ENCODE measurements at places on chromosomes 13 and 19.

DNA sequence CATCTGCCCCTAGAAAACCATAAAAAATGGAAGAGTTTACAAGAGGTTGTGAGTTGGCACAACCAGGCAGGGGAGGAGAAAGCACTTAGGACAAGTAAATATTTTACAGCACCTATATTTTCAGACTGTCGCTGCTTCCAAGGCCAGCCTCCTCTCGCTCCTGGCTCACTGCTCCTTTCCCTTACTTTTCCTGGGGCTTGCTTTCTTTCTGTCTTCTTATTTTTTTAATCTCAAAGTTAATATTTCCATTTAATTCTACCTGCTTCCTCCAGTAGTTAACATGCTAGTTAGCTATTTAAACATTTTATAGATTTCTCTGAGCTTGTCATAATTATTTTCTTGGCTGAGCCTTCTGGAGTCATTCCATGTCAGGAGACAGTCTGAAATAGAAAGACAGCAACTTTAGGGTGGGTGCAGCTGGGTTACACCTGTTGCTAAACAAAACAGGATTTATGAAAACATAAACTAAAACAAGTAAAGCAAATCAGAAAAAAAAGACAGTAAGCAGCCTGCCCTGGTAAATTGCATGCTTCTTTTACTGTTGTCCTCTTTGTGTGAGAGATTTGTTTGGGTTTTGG is 330.1 kb downstream of the DLEU7 start:
- DNase-seq = peak; percentile 7

- no peak for DNase-seq
These were observed at the start of gene EBI3 for GRCh38 chr19:4229179-4229931. Gene EBI3, plus strand, starts transcription at chr19:4229523. Its CDS starts 28 bp downstream, at chr19:4229551.

DNA sequence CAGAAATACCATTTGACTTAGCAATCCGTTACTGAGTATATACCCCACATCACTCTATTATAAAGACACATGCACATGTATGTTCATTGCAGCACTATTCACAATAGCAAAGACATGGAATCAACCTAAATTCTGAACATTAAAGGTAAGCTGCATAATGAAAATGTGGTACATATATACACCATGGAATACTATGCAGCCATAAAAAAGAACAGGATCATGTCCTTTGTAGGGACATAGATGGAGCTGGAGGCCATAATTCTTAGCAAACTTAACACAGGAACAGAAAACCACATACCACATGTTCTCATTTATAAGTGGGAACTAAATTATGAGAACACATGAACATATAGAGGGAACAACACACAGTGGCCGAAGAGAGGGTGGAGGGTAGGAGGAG is 85.2 kb downstream of the NDFIP2 start:
- no peak for DNase-seq

DNA sequence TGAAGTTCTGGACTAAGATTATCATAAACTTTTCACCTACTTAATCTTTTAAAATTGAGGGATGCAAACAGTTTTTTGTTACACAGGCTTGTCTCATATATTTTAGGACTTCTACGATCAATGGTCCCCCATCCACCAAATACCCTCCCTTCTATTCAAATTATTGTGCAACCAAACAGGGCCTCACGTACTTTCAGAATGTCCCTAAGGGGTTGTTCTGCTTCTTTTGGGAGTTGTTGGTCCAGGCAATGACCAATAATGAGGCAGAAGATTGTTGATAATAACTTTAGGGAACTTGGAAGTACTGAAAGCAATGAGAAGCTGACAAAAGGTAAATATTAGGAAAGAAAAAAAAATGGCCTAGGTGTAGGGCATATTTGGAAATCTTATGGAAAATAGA is 2.9 kb downstream of the DNAJC15 start:
- no peak for DNase-seq

DNA sequence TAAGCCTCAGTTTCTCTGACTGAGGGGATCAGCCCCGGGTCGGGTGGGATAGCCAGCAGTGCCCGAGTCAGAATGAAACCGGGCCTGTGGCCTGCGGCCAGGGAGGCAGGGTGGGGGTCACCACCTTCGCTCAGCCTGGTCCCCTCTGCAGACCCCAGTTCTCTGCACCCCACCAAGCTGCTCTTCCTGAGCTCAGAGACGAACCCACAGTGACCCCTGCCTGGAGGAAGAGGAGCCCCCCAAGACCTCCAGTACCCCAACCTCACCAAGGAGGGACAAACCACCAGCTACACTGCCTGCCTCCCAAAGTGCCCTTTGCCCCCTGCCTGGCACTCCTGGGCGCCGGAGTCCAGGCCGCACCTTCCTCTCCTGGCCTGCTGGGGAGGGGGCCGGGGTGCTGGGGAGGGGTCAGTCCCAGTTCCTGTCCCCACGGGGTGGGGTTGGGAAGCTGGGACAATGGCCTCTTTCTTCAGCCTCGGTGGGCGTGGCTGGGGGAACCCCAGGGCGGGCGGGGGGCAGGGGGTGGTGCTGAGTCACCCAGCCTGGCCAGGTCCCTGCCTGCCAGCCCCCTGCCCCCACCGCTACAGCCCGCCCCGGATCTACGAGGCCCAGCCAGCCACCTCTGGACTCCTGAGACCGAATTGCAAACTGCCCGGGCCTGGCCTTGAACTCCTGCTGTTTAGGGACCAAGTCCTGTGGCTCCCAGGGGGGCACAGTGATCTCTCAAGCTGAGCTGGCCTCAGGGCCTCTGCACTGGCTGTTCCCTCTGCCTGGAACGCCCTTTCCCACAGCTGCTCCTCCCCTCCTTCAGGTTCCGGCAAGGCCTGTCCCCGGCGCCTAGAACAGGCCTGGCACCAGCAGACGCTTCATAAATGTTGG is 14.3 kb downstream of the ZBTB7A start:
- DNase-seq = no peak

- no peak for DNase-seq
These were observed 9.5 kb downstream of the SNRNP70 start for GRCh38 chr19:49094505-49095482.

DNA sequence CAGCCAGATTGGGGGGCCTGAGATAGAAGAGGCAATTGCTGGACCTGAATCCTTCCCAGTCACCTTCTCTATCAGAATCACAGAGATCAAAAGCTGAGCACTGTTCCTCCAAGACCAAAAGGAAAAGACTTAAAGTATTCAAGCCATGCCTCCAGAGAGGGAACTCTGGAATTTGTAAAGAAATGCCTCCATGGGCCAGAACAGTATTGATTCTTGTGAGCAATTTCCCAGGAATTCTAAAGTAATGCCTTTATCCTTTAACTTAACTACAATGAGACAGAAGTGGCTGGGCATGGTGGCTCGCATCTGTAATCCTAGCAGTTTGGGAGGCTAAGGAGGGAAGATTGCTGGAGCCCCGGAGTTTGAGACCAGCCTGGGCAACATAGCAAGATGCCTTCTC is 148.8 kb downstream of the FLT1 start:
- DNase-seq = no peak

- no peak for DNase-seq
These were observed at the start of gene POU2F2 for GRCh38 chr19:42132030-42132628. Gene POU2F2, minus strand, starts transcription at chr19:42132446. Its CDS starts 35 bp downstream, at chr19:42132411.

DNA sequence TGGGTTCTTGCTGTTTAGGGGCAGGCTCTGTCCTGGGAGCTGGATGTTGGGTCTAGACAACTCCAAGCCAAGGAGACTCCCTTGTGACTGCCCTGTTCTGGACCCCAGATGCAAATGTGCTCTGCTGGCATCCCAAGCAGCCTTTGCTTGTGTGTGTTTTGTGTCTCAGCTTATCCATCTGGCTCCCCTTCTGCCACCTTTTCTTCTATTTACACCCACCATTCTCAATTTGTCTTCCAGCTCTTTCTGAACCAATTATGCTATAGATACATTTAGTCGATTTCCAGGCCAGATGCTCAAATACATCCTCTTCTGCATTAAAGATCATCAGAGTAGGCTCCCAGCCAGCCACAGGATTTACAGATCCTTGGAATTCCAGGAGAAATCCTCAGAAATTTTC is 115.0 kb upstream of the SLC7A1 start:
- no peak for DNase-seq

GRCh38 chr13:98665638-98665995 is 86.9 kb downstream of the SLC15A1 start:
- DNase-seq = no peak

DNA sequence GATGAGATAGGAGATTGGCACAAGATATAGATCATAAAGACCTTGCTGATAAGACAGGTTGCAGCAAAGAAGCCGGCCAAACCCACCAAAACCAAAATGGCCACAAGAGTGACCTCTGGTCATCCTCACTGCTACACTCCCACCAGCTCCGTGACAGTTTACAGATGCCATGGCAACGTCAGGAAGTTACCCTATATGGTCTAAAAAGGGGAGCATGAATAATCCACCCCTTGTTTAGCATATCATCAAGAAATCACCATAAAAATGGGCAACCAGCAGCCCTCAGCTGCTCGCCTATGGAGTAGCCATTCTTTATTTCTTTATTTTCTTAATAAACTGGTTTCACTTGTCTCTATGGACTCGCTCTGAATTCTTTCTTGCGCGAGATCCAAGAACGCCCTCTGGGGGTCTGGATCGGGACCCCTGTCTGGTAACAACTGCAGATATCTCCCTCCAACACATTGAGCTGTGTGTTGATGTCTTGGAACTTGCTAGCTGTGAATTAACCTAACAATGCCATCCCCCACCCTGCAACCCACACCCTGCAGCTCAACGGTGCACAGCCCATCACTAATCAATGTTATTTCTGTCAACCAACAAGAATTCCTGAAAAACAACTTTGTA is 27.1 kb upstream of the GRTP1 start:
- no peak for DNase-seq

DNA sequence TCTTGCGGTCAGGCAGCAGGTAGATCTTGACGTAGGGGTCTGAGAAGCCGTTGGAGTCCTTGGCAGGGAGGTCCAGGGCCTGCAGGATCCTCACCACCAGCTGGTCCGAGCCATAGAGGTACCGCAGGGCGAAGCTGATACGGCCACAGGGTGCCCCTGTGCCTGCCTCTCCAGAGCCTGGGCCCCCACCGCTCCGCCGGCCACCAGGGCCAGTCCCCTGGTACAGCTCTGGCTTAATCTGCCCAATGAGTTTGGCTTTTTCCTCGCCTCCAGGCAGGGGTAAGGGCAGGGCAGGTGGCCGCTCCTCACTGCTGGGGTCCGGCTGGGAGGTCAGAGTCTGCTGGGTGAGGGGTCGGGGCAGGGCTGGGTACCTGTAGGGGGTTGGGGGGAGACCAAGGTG is 9.9 kb downstream of the SYT3 start:
- no peak for DNase-seq

DNA sequence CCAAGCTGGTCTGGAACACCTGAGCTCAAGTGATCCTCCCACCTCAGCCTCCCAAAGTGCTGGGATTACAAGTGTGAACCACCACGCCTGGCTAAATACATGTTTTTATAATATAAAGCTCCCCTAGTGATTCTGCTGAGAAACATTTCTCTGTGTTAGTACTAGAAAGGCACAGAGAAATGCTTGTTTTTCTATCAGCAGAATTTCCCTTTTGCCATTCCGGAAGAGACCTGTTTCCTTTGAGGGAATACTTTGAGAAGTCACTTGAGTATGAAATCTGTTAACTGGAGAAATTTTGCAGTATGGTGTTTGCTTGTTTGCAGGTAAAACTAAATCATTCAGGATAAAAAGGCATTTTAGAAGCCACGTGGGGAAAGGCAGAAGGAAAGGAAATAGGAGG is 4.4 kb upstream of the NLRP12 start:
- no peak for DNase-seq

DNA sequence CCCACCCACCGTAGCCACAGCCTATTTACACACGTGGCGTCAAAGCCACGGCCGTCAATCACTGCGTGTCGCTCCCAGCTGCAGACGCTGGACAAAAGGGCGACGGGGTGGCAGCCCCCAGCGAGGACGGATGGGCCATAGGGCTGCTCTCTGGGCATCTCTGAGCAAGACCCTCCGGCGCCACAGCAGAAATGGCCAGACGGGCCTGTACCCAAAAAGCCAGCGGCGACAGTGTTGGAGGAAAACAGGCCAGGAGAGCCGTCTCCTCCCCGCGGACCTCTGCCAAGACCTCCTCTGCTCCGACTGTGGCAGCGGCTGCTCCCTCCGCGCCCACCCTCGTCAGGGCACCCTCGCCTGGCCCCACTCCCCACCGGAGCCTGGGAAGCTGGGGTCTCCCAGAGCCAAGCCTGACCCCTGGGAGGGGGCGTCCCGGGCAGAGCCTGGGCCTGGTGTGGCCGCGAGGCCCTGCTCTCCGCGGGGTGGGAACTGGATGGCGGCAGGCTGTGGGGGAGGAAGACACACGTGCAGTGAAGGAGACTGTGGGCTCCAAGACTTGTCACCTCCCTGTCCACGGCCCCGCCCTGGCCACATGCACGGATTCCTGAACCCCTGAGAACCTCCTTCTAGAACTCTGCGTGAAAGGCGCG is 2.7 kb downstream of the C2CD4C start:
- DNase-seq = no peak

DNA sequence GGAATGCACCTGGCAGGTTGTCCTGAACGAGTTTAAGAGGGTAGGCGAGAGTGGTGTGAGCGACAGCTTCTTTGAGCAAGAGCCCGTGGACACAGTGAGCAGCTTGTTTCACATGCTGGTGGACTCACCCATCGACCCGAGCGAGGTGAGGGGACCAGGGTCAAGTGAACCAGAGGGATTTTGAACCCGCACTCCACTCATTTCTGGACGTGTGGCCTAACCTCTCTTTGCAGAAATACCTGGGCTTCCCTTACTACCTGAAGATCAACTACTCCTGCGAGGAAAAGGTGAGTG is 1.7 kb downstream of the CATSPERG start:
- DNase-seq = no peak

DNA sequence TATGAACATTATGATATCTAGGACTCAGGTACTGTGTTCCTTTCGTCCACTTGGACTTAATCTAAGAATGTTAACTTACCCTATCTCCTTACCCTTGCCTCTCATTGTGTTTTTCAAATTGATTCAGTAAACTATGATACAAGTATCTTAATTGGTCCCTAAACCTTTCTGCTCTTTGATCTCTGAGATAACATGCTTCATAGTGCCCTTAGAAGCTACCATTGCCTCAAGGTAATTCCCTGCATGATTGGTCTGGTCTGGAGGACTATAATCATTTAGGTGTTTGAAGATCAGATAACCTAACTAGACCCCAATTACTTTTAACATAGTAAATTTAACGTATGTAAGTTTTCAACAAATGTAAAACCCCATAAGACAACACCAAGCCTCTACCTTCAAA is 169.9 kb upstream of the NBEA start:
- no peak for DNase-seq

DNA sequence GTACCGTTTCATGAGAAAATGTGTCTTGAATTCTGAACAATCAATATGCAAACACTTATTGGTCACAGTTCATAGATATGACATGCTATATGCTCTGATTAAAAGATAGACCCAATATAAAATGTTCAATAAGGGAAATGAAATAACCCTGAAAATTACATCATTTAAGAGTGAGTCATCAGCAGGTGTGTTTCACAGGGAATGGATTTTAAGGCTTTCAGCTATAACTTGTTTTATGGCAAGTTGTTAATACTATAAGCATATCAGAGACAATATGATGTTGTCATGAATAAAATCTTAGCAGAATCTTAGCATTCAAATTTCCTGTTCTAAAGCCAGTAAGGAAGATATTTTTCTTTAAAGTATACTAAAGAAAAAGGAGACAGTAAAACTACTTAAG is 483.4 kb upstream of the PCDH9 start:
- no peak for DNase-seq
